ENCODE measurements at places on chromosomes 16 and 17. TPM values are rescaled to one million over a fixed set of nuclear protein-coding genes. Genes with fewer than 3 reads are reported as not detected.

The KCTD5 gene
- 27.3 TPM for total RNA-seq

The ODAD4 gene
- 0.99 TPM for total RNA-seq

The PPM1E gene
- 2.2 TPM for total RNA-seq

The FBXL16 gene
- 0.82 TPM for total RNA-seq

The CACNG3 gene
- total RNA-seq = not detected

The AANAT gene
- total RNA-seq = not detected

The TBC1D3H gene
- total RNA-seq = not detected

The GJD3 gene
- total RNA-seq = 0.41 TPM

The CWC25 gene
- 13.5 TPM for total RNA-seq

The NEUROD2 gene
- not detected for total RNA-seq

The FOXN1 gene
- total RNA-seq = not detected

GRCh38 chr16:80166082-80166481 is 374.7 kb upstream of the DYNLRB2 start:
- H3K27me3 ChIP-seq = no peaks in the 10 kb centered on the region
- no peaks in the 10 kb centered on the region for H3K4me1 ChIP-seq
- H3K4me3 ChIP-seq = no peak overlapping the region
- H3K36me3 ChIP-seq = no peaks in the 10 kb centered on the region

DNA sequence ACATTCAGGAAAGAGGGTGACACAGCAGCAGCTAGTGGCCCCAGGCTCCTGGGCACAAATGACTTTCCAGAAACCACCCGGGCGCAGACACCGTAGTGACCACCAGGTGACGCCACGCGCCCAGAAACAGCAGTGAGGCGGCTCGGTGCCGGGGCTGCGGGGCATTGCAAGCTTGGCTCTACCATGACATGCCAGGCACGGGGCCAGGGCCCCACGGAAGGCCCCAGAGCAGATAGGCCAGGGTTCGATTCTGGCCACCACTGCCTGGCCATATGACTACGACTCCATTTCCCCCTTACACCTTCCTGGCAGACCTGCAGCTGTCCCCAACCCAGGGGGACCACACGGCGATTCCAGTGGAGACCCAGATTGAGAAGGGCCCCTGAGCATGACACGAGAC is 6.7 kb downstream of the RHBDF1 start:
- no peak overlapping the region for H3K27ac ChIP-seq
- no peaks in the 10 kb centered on the region for H3K27me3 ChIP-seq
- H3K4me3 ChIP-seq = no peak overlapping the region

GRCh38 chr16:79283578-79283977 is 317.0 kb downstream of the MAF start:
- DNase-seq = no peak
- no peak overlapping the region for H3K27ac ChIP-seq
- H3K36me3 ChIP-seq = no peaks in the 10 kb centered on the region

- no peaks in the 10 kb centered on the region for H3K36me3 ChIP-seq
- H3K27ac ChIP-seq = no peak overlapping the region
- H3K27me3 ChIP-seq = peaks cover 3% of the 10 kb centered on the region
- no peak overlapping the region for H3K4me3 ChIP-seq
Observed at GRCh38 chr17:75549246-75550138, 24.0 kb downstream of the LLGL2 start.

GRCh38 chr16:84307209-84307954 is 12.7 kb downstream of the WFDC1 start:
- no peak for DNase-seq
- peaks cover 51% of the 10 kb centered on the region for H3K27me3 ChIP-seq
- H3K4me3 ChIP-seq = no peak overlapping the region
- H3K4me1 ChIP-seq = peaks cover 9% of the 10 kb centered on the region

DNA sequence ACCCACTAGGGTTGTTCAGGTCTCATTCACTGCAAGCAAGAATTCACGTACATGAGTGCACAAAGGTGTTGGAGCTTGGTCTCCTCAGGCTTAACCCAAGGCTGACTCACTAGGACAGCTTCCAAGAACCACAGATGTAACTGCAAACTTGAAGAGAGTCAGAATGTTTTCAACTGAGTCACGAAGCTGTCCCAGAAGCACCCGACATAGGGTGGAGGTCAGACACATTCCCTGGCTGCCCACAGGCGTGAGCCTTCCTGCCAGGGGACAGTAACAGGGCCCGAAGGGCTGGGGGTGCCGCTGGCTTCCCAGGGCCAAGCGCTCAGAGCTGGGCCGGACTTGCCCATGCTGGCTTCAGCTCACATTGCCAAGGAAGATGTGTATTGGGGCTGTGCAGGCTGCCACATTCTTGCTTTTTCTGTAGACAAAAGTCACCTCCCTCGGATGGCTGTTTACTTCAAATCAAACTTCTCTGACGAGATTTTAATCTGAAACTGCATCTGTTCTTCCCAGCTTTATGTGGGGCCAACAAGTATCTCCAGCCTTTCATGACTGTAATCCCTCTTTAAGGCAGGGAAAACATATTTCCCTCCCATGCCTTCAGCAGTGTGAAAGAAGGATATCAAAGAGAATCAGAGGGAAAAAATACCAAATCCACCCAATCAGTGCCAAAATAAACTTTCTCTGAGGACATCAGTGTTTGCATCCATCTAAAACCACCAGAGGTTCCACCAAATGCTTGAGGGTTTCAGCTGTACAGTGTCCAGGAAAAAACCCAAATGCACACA is 14.3 kb downstream of the CMTM3 start:
- H3K36me3 ChIP-seq = peaks cover 6% of the 10 kb centered on the region
- no peak overlapping the region for H3K4me3 ChIP-seq
- H3K27ac ChIP-seq = peak overlapping the region; percentile 95
- peaks cover 75% of the 10 kb centered on the region for H3K4me1 ChIP-seq

DNA sequence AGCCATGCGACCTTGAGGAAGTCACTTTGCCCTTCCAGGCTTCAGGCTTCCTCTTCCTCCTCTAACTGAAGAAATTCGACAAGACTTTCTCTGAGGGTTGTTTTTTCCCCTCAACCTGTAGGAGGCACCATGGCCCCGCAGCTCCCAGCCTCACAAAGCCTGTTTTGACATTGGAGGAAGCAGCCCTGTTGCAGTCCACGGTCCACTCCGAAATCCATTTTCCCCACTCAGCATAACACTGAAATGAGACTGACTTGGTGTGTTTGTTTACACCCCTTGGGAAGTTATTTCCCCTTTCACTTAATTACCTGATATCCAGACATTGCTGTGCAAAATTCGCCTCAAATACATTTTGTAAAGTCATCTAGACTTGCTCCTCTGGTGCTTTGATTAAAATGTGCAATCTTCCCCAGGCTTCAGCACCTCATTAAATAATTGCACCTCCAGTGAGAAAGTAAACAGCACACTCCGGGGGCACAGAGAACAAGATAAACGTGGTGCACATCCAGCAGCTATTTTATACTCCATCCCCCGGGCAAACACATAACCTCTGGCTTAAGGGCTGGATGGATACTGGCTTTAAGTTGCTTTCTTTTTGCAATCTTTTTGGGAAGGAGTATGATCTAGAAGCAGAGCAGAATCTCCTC is 41.4 kb upstream of the PIRT start:
- H3K4me1 ChIP-seq = no peaks in the 10 kb centered on the region
- no peak overlapping the region for H3K27ac ChIP-seq

GRCh38 chr17:31495022-31495885 is 103.8 kb downstream of the RAB11FIP4 start:
- no peaks in the 10 kb centered on the region for H3K36me3 ChIP-seq
- H3K27me3 ChIP-seq = peaks cover 44% of the 10 kb centered on the region
- no peak overlapping the region for H3K4me3 ChIP-seq
- no peak for DNase-seq

DNA sequence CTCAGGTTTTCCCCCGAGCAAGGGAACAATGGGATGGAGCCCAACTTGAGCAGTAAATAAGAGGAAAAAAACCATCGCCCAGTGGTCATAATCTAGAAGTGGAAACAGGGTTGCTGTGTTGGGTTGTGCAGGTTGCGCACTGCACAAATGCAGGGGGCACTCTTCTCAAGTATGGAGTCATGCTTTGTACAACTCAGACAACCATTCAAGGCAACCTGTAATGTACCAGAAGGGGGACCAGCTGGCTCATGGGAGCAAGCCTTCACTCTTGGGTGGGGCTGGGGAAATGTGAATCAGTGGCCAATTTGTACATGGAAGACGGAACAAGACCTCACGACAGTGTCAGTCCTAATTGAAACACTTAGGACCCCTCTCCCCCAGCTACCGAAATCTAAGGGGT is 23.9 kb upstream of the LITAF start:
- no peak overlapping the region for H3K4me3 ChIP-seq
- no peak overlapping the region for H3K27ac ChIP-seq

GRCh38 chr17:9123594-9124553 is 102.6 kb downstream of the NTN1 start:
- peak; percentile 82 for DNase-seq
- peaks cover 2% of the 10 kb centered on the region for H3K36me3 ChIP-seq
- H3K27ac ChIP-seq = peak overlapping the region; percentile 42
- H3K4me3 ChIP-seq = no peak overlapping the region
- peaks cover 7% of the 10 kb centered on the region for H3K4me1 ChIP-seq

DNA sequence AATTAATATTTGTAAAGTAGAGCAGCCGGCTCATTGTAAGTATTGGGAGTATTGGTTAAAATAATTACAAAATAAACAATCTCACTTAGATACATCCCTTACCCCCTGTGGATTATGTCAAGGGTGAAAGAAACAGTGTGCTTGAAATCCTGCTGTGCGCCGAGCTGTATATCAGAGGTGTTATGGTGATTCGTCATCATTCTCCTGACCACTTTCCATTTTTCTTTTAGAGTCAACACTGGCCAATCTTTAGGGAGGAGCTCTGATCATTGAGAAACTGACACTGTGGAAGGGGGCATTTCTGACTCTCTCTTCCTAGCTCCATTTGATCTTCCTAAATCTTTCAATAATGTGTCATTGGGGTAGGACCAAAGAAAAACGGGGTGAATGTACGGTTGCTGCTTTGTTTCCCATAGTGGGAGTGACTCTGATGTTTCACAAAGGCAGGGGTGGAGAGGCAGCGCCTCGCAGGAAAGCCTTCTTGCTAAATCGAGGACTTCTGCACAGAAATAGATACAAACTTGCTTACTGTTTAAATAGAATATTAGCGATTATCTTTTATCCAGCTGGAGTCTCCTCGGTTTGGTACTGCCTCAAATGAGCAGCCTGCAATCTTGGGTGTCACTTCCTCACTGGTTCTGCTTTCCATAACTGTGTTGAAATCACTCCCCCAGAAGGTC is 123.4 kb downstream of the PRKCB start:
- H3K27ac ChIP-seq = no peak overlapping the region
- DNase-seq = no peak
- H3K4me1 ChIP-seq = no peaks in the 10 kb centered on the region

DNA sequence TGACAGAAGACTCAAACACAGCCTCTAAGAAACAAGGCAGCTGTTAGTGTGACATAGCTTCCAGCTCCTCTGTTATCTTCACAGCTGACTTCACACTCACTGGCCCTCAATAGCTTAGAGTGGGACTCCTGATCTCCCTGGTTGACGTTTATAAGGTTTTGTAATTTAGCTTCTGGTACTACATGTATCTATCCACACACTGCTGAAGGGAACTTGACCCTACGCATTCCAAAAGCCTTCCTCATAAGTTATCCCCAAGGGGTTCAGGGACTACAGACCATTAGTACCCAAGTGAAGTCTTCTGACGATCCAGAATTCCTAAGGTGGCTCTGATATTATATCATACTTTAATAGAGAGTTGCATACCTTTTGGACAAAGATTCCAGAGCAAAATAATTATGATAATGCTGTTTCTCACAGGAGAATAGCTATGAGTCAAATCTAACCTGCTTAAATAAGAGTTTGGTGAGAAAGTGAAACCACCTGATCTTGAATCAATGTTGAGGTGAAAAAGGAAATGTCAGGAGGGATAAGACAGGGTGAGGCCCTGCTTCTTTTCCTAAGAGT is 14.5 kb downstream of the ACACA start:
- peaks cover 30% of the 10 kb centered on the region for H3K4me1 ChIP-seq
- no peaks in the 10 kb centered on the region for H3K27me3 ChIP-seq
- no peaks in the 10 kb centered on the region for H3K36me3 ChIP-seq
- H3K4me3 ChIP-seq = no peak overlapping the region
- DNase-seq = no peak

GRCh38 chr17:79242873-79243602 is 168.4 kb downstream of the ENGASE start:
- H3K27ac ChIP-seq = no peak overlapping the region
- H3K27me3 ChIP-seq = peaks cover 44% of the 10 kb centered on the region
- no peaks in the 10 kb centered on the region for H3K4me1 ChIP-seq
- H3K4me3 ChIP-seq = no peak overlapping the region

GRCh38 chr16:49462989-49463371 is 89.4 kb downstream of the C16orf78 start:
- H3K27me3 ChIP-seq = peaks cover 56% of the 10 kb centered on the region
- DNase-seq = no peak
- H3K4me1 ChIP-seq = no peaks in the 10 kb centered on the region
- H3K36me3 ChIP-seq = peaks cover 2% of the 10 kb centered on the region

DNA sequence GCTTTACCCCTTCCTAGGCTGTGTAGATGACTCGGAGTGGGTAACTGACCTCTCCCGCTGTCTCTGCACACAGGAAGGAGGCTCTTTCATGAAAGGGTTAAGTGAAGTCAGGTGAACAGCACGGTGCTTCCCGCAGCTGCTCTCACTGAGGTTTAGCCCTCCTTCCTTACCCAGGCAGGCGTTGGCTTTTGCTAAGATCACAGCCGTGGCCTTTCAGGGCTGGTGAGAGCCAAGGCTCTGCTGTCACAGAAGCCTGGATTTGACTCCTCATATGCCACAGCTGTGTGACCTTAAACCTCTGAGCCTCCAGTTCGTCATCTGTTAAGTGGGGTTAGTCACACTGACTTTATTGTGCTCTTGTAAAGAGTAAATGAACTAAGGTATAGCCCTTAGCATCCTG is 90.9 kb upstream of the PLCG2 start:
- no peak overlapping the region for H3K27ac ChIP-seq
- H3K36me3 ChIP-seq = peaks cover 3% of the 10 kb centered on the region
- no peak for DNase-seq
- no peak overlapping the region for H3K4me3 ChIP-seq
- H3K27me3 ChIP-seq = no peaks in the 10 kb centered on the region

GRCh38 chr16:6510261-6510660 is 822.4 kb upstream of the RBFOX1 start:
- no peaks in the 10 kb centered on the region for H3K36me3 ChIP-seq
- no peaks in the 10 kb centered on the region for H3K4me1 ChIP-seq
- H3K27me3 ChIP-seq = no peaks in the 10 kb centered on the region
- DNase-seq = no peak
- H3K27ac ChIP-seq = no peak overlapping the region

GRCh38 chr16:66227766-66228530 is 138.5 kb upstream of the CDH5 start:
- H3K4me1 ChIP-seq = peaks cover 33% of the 10 kb centered on the region
- H3K27ac ChIP-seq = no peak overlapping the region
- H3K27me3 ChIP-seq = peaks cover 9% of the 10 kb centered on the region
- DNase-seq = no peak

DNA sequence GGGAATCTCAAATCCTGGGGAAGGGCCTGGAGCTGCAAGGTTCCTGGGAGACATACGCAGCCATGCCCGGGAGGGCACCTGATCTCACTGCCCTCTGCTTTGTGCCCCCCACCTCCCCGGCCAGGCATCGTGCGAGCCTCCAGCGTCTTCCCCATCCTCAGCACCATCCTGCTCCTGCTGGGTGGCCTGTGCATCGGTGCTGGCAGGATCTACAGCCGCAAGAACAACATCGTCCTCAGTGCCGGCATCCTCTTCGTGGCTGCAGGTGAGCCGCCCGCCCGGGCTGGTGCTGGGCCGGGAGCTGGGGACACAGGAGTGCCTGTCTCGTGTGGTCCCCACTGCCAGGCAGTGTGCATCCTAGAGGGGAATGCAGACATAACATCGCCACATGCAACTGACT is 19.6 kb upstream of the CACNG1 start:
- H3K4me3 ChIP-seq = no peak overlapping the region
- H3K27ac ChIP-seq = no peak overlapping the region
- no peaks in the 10 kb centered on the region for H3K27me3 ChIP-seq
- no peaks in the 10 kb centered on the region for H3K4me1 ChIP-seq

GRCh38 chr16:85269165-85269564 is 156.9 kb upstream of the CIBAR2 start:
- no peak for DNase-seq
- H3K4me3 ChIP-seq = no peak overlapping the region
- no peak overlapping the region for H3K27ac ChIP-seq
- peaks cover 3% of the 10 kb centered on the region for H3K27me3 ChIP-seq
- H3K4me1 ChIP-seq = no peaks in the 10 kb centered on the region

Data from chondrocyte (in vitro differentiated cells).